ENCODE measurements at places on chromosomes 16 and 17.

GRCh38 chr17:57108671-57109392 is 23.8 kb downstream of the AKAP1 start:
- no peak for DNase-seq

DNA sequence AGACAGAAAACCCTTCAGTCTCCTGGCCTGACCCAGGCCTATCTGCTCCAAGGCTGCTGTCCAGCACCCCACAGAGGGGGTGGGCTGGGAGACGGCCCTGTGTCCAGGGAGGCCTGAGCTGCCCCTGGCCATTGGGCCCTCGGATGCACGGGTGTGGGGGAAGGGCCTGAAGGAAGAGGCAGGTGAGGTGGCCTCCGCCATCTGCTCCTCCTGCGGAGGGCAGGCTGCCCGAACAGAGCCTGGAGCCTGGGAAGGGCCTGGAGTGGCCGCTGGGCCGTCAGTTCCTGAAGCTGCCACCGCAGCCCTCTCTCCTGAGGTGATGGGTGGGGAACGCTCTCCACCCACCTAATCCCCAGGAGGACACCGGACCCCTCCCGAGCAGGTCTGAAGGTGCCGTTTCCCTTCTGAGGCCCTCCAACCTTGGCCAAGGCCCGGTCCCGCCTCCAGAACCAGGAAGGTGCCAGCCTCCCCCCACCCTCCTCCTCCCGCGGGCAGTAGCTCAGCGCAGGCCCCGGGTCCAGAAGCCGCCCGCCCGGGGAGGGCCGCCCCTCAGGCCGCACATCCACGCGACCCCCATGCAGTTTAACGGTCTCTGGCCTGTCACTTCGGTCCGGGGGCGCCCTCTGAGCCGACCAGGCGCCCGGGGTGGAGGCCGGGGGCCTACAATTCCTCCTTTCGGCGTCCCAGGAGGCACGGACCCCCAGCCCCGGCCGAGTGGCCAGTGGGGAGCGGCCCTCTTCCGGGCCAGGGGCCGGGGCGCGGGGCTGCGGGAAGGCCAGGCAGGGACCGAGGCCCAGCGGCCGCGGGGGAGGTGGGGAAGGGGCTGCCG is 835 bp downstream of the FBXL16 start:
- DNase-seq = no peak

GRCh38 chr17:237406-237955 is 56.0 kb upstream of the DOC2B start:
- DNase-seq = no peak

- no peak for DNase-seq
These were observed 41.0 kb downstream of the NXPH3 start for GRCh38 chr17:49616601-49617131.

DNA sequence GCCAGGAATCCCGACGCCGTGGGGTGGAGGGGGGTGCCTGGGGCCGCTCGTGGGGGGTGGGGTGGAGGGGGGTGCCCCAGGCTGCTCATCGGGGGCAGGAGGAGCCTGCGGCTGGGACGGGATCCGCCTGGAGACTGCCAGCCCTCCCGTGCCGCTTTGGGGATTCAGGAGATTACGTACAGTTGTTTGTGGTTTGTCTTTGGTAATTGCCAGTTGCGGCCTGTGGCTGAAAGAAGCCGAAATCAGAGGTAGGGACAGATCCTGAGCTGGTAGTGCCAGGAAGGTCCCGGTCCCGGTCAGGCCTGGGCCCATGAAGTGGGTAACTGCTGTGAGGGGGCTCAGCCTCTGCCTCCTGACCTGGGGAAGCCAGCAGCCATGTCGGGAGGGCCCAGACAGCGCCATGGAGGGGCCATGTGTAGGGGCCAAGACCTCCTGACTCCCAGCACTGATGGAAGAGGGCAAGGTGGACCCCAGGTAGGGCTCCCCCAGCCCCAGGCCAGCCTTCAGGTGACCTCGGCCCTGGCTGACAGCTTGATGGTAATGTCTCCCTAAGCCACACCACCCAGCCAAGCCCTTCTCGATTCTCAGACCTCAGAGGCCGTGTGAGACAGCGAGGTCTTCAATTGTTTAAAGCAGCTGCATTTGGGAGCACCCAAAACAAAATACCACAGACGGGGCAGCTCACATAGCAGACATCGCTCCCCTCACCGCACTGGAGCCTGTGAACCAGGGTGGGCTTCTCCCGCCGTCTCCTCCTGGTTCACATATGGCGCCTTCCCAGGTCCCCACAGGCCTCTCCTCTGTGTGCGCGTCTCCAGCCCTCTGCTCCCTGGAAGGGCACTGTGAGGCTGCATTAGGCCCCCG is 34.9 kb upstream of the SSTR5 start:
- no peak for DNase-seq

Measured in K562 (cell line).